ENCODE measurements at places on chromosomes 5 and 9.

GRCh38 chr5:169970911-169971765 is 9.2 kb downstream of the INSYN2B start:
- no peak for DNase-seq

DNA sequence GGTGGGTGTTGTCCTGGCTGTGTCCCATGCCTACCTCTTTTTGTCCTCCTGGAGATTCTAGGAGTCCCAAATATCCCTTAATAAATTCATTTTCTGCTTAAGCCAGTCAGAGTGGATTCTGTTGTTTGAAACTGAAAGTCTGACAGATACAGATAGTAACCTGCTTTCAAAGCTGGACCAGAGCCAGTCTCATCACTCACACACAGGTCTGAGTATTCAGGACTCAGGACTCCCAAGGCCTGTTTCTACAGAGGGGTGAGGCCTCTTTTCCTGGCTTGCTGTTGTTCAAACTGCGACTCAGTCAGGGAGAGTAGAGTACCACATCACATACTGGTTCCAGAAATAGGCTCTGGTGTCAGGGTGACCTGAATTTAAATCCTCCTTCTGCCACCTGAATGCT is 190.1 kb downstream of the PAX5 start:
- no peak for DNase-seq

- no peak for DNase-seq
Observed at GRCh38 chr9:34958411-34958982, 412 bp downstream of the PHF24 start.

- DNase-seq, result no peak
Observed at GRCh38 chr5:122775550-122776542, 966 bp downstream of the SNX2 start.

GRCh38 chr5:69048230-69048629 is 45.6 kb upstream of the SLC30A5 start:
- no peak for DNase-seq
